ENCODE measurements at places on chromosomes 3 and 15.

DNA sequence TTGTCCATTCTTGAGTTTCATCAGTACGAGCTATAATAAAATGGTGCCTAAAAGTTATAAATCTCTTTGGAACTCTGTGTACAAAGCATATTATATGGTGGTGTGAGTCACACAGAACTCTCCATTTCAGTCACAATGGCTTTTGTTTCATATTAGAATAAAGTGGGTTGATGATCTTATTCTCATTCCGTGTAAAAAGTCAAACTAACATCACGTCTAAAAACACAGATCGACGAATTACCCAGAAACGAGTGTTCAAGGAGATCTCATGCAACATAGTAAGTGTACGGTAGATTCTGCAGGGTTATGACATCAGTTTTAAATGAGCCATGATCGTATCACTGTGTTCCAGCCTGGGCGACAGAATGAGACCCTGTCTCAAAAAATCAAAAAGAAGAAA, 122.4 kb downstream of the FOXP1 start:
- no peak for DNase-seq

- peak; percentile 32 for DNase-seq
Measured at GRCh38 chr3:159724627-159725026, 264.0 kb upstream of the IL12A start.

DNA sequence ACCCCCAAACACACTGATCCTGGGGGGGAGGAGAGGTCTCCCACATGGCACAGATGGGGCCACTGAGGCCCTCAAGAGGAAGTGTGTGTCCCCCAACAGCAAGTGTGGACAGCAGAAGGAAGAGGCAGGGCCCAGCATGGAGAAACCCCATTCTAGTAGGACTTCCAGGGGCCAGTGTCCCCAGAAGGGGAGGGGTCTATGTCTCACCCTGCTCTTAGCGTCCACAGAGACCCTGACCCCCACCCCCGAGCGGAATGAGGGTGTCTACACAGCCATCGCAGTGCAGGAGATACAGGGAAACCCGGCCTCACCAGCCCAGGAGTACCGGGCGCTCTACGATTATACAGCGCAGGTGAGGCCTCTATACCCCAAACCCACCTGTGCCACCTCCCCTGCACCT, 35.3 kb downstream of the TSPAN3 start:
- DNase-seq = no peak

- DNase-seq = no peak
Measured at GRCh38 chr15:100114571-100114970, 227.2 kb downstream of the ADAMTS17 start.

GRCh38 chr3:30135190-30135589, 471.2 kb upstream of the TGFBR2 start:
- no peak for DNase-seq

DNA sequence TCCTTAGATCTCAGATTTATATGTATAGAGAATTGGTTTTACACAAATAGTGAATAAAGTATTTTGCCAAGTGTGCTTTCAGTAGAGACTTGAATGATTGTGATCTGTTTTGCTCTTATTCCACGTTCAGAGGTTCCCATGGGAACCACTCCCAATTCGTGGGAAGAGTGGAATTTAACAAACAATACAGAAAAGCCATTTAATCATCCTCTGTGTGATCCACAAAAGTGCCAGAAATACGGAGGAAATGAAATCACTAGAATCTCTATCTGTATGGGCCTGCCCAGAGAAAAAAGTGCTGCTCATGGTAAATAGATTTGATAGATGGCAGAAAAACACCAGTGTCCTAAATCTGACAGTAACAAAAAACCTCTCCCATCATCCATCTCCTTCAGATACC, 56.0 kb downstream of the CNTN4 start:
- DNase-seq = no peak

- DNase-seq = peak; percentile 77
Measured at GRCh38 chr3:128794067-128794768, 68.2 kb downstream of the RAB7A start.

DNA sequence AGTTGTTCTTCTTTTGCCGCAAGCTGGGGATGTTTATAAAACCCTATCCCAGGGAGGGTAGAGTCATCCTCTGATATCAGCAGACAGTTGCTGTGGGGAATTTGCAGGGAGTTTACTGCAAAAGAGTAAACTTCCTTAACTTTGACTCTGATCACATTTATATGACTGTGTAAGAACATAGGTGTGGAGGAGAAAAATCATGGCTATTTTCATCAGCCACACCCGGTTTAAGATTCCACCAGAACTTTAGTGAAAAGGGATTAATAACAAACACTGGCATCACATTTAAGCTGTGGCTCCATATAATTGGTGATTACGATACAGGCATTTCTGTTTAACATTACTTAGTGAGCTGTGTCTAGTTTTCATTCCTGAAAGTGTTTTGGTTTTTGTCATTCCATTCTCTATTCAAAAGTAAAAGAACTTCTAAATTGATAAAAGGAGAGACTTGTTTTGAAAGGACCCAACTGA, 143.1 kb downstream of the MYLK start:
- DNase-seq = no peak

GRCh38 chr15:82146990-82147461, 101.2 kb upstream of the MEX3B start:
- peak; percentile 66 for DNase-seq

GRCh38 chr15:27665002-27665401, 434.1 kb downstream of the OCA2 start:
- no peak for DNase-seq

DNA sequence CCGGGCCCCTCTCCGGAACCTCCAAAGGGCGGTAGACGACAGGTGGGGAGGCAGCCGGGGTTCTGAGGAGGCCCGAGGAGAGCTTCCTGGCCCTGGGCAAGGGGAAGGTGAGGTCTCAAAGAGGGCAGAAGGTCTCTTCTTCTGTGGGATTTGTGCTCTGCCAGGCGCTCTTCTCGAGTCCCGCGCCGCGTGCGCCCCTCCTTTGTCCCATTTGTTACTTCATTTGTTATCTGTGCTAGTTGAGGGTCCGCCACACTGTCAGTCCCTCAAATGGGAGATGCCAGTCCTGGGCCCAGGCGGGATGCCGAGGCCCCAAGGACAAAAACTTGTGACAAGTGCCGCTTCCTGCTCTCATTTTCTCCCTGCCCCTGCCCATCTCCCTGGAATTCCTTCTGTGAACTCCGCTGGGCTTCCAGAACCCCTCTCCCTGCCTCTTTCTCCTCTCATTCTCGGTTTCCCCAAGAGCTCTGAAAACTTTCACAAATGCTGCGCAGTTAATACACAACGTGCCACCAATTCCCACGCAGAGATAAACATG, 1.5 kb downstream of the ST8SIA2 start:
- DNase-seq = no peak

GRCh38 chr3:195054311-195054710, 216.6 kb downstream of the XXYLT1 start:
- no peak for DNase-seq

- no peak for DNase-seq
Measured at GRCh38 chr3:88879905-88880304, 227.5 kb upstream of the EPHA3 start.

GRCh38 chr3:119990888-119991287, 103.4 kb downstream of the GSK3B start:
- DNase-seq = peak; percentile 12

- DNase-seq = peak; percentile 64
Measured at GRCh38 chr15:31062310-31062847, 39.1 kb downstream of the TRPM1 start.

GRCh38 chr15:67225336-67225735, 29.1 kb downstream of the AAGAB start:
- DNase-seq = peak; percentile 46

DNA sequence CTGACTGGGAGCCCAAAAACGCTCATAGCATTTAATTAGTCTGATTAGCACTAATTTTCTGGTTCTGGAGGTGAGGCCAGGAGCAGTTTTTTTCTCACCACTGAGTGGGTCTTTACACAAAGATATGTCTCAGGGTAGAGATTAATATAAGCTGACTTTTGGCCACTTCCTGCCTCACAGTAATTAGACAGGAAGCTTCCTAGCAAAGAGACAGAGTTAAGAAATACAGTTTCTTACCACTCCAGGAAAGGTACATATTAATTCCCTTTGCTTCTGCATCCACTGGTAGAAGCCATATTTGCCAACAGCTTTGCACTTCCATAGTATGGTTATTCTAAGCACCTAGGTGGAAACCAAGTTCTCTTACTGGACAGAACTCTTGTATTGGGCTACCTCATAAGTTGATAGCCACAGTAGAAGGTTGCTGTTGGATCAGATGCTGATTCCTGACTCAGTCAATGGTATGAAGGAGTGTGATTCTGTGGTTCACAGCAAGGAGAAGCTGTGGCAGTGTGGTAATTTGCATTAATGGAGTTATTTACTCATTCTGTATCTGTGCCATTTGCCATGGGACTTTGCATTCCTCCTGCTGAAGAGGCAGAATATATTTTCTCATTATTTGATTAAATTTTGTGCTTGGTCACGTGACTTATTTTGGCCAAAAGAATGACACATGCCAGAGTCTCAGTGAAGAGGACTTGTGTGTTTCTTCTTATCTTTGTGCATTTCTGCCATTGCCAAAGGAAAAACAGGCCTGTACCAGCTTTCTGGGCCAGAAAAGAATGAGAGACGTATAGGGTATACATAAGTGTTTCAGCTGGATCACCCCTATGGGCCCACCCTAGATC, 17.5 kb upstream of the ZBTB20 start:
- no peak for DNase-seq

Measured in GM04504 (cell line).